ENCODE measurements at places on chromosomes 11 and 22.

DNA sequence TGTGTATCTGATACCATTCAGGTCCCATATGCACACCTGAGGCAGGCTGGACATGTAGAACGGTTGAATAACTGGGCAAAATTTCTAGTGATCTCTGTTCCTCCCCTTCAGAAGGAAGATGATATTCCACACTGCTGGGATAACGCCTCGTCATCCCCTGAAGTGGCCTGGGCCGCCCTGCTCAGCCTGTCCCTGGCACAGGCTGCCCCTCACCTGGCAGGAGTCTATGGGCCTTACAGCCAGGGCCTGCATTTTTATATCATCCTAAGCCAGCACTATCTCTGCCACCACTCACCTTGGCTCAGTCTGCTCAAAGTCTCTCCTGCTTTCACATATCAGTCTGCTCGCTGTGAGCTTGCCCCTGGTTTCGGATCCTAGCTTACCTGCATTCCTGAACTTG lies 209.2 kb downstream of the CSNK2A3 start:
- DNase-seq = no peak

DNA sequence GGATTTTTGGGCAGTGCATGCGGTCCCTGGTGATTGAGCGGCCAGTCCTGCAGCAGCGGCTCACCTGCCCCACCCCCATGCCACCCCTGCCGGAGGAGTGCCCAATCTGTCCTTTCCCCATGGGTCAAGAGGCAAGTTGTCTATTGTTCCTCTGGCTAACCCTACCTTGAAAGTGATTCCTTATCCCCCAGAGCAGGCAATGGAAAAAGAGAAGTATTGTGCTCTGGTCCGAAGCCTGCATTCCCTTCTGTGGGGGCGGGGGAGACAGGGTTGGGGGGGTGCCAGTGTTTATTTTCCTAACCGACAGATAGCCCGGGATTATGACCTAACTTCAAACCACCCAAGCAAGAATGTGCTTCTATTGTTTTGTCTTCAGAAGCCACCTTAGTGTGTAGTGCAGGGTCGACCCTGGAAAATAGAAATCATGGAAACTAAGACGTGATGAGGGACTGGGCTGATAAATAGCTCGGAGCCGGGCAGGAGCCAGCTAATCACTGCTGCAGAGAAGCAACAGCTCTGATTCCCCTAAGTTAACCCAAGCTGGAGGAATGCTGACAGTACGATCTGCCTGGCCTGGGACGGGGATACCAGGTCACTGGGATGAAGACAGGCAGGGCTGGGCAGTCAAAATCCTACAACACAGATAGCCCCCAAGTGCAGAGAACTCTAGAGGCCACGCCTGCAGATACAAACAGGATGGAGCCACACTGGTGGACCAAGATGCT lies 38.7 kb upstream of the ATXN10 start:
- no peak for DNase-seq

DNA sequence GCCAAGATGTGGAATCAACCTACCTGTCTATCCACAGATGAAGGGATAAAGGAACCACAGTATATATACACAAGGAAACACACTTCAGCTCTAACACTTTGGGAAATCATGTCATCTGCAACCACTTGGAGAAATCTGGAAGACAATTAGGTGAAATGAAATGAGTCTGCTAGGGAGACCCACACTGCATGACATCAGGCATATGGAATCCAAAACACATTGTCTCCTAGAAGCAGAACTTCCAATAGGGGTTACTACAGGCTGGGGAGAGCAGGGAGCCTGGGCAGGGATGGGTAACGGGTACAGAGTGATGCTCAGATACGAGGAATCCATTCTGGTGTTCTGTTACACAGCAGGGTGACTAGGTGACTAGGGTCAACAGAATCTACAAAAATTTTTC lies 18.3 kb downstream of the RGL4 start:
- DNase-seq = no peak

GRCh38 chr22:33447733-33448132 lies 389.6 kb upstream of the SYN3 start:
- DNase-seq = no peak

DNA sequence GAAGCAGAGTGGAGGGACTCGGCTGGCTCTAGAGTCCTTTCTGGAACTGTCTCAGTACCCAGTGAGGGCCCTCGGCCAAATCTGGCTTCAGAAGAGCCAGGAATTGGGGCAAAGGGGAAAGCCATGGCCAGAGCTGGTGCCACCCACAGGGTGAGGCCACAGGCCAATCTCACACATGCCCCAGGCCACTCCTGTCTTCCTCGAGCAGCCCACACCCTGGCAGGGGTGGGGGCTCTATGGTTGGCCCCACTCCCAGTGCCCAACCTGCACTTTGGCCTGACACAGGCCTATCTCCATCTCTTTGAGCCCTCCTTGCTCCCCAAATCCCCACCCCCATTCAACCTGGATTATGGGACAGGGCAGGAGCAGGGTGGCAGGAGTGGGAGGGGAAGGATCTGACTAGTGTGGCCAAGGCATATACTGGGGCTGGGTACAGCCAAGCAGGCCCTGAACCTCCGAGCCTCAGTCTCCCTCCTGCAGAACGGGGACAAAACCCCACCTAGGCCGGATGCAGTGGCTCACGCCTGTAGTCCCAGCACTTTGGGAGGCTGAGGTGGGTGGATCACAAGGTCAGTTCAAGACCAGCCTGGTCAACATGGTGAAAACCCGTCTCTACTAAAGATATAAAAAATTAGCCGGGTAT lies 6.9 kb downstream of the TST start:
- no peak for DNase-seq

GRCh38 chr11:61139387-61139786 lies 21.8 kb downstream of the VPS37C start:
- no peak for DNase-seq

DNA sequence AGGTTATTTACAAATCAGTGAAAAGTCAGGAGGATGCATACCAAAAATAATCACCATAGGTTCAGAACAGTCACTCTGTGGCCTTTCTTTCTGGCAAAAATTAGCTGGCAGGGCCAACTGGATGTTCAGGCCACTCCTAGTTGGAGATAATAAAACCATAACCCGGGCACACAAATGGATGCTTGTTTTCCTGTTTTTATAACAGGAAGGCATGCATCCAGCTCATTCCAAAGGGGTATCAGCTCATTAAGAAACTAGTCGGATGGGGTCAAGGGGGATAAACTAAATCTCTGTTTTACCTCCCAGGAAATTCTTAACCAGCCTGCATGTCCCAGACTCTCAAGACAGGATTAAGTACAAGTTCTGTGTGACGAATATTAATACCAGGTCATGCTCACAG lies 81.0 kb downstream of the FBXO7 start:
- no peak for DNase-seq

- no peak for DNase-seq
These were observed 131.6 kb downstream of the FBXO7 start for GRCh38 chr22:32606181-32606580.

GRCh38 chr22:24181088-24181995 lies at the start of gene SUSD2:
TSS of gene SUSD2 (plus strand) at chr22:24181487. CDS start at chr22:24181520, 33 bp downstream.
- DNase-seq = no peak

DNA sequence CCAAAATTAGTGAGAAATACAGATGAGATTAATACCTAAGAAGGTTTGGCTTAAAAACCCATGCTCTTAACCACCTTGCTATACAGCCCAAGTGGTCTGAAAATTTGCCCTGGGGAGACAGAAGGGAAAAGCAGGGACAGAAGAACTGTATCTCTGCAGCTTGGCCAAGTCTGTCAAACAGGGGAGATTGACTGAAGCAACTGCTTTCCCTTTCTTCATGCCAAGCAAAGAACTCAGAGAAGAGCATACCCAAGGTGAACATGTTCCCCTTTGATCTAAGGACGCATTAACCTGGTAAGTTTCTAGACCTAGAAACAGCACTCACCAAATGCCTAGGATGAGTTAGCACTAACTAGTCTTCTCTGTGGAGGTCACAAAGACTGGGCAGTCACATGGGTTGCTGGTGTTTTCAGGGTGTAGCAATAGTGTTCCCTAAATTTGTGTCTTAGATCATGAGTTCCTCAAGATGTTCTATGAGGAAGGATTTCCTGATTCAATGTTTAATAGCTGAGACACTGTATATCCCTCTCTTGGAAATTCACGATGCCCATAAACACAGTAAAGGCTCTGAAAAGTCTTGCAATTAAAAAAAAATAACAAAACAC lies 75.6 kb upstream of the GRAMD1B start:
- DNase-seq = no peak

DNA sequence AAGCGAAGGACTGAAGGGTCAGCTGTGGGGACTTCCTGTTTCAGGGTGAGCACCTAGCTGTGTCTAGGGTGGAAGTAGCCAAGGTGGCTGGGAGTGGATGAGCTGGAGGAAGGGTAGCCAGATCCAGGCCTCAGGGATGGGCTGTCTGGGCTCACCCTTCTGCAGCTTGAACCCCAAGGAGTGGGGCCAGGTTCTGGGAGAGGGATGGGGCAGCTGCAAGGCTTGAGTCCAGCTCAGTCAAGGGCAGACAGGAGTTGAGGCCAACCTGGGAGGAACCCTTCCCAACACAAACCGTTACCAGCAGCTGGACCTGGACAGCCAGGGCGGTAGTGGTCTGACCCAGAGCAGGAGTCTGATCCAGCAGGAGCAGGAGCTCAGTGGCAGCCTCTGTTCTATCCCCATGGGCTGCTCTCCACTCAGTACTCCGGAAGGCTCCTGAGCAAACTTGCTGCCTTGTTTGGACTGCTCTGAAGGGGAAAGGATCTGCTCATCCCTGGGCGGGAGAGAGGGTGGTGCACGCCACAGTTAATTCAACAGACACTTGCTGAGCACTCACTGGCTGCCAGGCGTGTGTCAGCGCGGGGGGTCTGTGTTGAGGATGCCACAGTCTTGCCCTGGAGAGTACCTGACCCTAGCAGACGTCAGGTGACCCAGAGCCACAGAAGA lies 53.8 kb upstream of the THY1 start:
- DNase-seq = no peak

DNA sequence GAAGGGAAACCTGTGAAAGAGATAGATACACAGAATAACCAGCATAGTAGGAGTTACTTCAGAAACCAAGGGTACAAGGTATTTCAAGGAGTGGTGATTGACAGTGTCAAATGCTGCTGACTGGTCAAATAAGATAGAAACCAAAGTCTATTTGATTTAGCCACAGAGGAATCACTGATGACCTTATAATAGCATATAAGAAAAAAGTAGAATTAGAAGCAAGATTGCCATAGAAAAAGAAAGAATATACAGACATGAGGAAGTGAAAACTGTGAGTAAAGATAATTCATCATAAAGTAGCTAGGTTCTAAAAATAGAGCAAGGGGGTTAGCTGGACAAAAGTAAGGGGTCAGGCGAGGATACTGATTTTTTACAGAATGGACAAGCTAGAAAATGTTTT lies 14.2 kb downstream of the ZBTB44 start:
- DNase-seq = no peak

GRCh38 chr22:39994566-39995392 lies at the start of gene FAM83F:
TSS of gene FAM83F (plus strand) at chr22:39994954. CDS start at chr22:39995043, 89 bp downstream.
- no peak for DNase-seq

DNA sequence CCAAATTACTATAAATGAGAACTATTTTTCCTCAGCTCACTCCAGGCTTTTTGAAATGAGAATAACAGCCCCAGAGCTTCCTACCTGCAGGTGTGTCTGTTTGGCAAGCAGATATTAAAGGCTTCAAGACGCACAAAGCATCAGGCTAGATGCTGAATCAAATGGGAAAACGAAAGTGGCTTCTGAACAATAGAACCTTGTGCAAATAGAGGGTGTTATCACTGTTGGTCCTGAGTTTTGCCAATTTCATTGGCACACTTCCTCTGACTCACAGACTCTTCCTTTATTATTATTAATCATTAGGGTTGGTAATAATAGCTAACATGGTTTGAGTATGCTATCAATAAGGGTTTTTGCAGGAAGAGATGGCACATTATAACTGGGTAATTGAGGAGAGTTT lies 13.4 kb downstream of the SYT13 start:
- DNase-seq = no peak

- no peak for DNase-seq
These were observed 72.9 kb upstream of the EED start for GRCh38 chr11:86171627-86172026.

DNA sequence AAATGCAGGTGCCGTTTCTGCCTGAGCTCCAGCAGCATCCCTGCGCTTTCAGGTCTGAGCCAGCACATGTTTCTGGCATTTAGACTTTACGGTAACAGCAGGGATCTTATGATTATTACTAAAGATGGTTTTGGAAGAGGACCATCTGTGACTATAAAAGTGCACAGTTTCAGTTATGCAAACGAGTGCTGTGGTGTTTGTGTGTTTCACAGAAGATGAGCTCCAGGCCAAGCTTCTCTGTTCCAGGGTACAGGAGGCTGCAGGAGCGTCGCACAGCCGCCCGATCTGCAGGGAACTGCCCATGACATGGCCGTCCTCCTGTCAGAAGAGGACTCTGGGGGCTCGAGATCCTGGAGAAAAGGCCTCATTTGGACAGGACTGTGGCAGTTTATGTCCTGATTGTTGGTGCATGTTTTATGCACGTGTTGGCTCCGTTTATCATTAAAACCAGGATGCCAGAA lies 297.3 kb downstream of the TBC1D22A start:
- DNase-seq = no peak

- DNase-seq = peak; percentile 43
These were observed 8.6 kb downstream of the TCN1 start for GRCh38 chr11:59857439-59858434.

- no peak for DNase-seq
These were observed 62.5 kb upstream of the SORL1 start for GRCh38 chr11:121389651-121390050.

- no peak for DNase-seq
These were observed 7.7 kb downstream of the BIK start for GRCh38 chr22:43118024-43118849.

GRCh38 chr11:38402063-38402462 lies 1804.0 kb upstream of the RAG2 start:
- DNase-seq = no peak

- no peak for DNase-seq
These were observed 770 bp upstream of the TSG101 start for GRCh38 chr11:18527512-18527911.

DNA sequence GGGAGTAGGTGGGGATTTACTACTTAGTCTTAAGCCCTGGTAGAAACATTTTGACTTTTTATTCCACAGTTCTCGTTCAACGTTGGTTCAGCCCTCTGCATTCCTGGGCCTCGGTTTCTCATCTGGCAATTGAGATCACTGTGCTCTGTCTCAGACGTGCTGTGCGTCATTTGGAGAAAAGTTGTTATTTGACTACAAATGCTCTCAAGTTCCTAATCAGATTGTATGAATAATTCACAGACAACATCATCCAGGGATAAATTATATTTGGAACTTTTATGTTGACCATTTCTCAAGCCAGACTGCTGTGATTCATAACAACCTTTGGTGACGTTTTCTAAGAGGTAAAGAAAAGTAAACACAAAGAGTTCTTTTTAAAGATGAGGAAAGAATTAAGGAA lies 69.2 kb downstream of the BLID start:
- DNase-seq = no peak

- DNase-seq = peak; percentile 78
These were observed 282.5 kb downstream of the ETS1 start for GRCh38 chr11:128304666-128305485.

GRCh38 chr11:110124605-110125004 lies 31.4 kb downstream of the ZC3H12C start:
- no peak for DNase-seq

DNA sequence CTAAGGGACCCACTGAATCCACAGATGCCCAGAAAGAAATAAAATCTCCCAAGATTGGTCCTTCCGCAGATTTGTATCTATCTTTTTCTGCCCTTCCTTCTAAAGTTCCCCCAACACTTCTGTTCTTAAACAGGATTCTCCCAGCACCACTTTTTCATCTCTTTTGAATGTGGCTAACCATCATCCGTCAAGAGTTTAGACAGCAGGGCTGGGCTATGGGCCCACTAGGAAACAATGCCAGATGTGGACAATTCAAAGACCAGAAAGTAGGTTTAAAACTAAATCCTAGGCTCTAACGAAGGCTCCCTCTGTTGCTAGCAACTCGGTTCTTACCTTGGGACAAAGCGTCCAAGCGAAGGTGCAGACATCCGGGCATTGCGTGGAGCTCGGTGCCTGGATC lies 100.0 kb downstream of the AMBRA1 start:
- no peak for DNase-seq
